ENCODE measurements at places on chromosomes 5 and 9. TPM values are rescaled to one million over a fixed set of nuclear protein-coding genes. Genes with fewer than 3 reads are reported as not detected.

Gene SOHLH1
- total RNA-seq: not detected

Gene CER1
- 0.99 TPM for total RNA-seq

- no peak for DNase-seq
Observed at GRCh38 chr9:104875897-104876296, 52.1 kb downstream of the ABCA1 start.

DNA sequence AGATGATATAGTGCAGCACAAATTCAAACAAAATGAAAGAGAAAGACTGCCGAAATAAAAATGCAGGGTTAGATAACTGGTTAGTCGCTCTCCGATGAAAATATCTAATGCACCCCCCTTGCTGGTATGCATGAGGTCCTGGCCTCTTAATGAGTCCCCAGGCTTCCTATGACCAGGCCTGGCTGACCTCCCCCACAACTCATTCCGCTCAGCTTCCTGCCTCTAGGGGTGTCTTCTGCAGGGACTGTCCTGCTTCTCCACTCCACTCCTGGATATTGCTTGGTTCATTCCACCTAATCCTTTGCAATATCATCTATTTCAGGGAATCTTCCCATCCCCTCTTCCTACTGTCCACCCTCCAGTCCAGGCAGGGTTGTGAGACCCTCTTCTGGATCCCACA, 341.8 kb downstream of the ASTN2 start:
- DNase-seq: no peak

DNA sequence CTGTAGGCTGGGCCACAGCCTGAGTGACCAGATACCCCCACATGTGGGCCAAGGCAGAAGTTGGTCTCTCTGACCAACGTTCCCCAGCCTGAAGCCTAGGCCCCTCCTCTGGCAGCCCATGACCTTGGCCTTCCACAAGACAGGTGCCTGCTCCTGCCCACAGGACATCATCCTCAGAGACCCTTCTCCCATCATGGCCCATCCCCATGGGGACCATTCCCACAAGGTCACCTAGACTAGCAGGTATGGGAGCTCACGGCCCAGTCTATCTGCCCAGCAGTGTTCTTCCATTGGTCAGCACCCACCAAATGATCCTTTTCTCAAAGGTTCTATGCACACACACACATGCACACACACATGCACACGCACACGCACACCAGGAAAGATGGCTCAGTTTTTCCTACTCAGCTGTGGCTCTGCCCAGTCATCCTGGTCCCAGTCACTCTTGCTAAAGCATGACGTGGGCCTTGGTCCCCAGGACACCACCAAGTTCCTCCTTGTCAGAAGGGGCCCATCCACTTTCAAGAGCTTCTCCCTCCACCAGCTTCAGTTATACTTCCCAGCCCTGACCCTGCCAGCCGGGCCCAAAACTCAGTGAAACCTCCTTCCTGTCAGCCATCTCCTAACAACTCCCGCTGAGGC, 65.4 kb downstream of the PAX5 start:
- no peak for DNase-seq

- no peak for DNase-seq
Observed at GRCh38 chr9:110528645-110529044, 50.9 kb downstream of the SVEP1 start.

DNA sequence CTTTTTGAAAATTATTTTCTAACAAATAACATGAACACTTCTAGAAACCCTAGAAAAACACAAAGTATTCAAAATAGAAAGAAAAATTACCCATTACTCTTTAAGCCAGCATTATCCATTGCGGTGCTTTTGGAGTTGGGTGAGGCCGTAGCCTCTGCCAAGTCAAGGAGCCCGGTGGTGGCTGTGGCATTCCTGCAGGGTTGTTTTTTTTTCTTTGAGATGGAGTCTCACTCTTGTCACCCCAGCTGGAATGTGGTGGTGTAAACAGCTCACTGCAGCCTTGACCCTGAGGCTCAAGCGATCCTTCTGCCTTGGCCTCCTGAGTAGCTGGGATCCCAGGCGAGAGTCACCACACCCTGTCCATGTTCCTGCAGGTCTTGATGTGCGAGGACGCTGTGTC, 8.2 kb upstream of the AHRR start:
- no peak for DNase-seq

DNA sequence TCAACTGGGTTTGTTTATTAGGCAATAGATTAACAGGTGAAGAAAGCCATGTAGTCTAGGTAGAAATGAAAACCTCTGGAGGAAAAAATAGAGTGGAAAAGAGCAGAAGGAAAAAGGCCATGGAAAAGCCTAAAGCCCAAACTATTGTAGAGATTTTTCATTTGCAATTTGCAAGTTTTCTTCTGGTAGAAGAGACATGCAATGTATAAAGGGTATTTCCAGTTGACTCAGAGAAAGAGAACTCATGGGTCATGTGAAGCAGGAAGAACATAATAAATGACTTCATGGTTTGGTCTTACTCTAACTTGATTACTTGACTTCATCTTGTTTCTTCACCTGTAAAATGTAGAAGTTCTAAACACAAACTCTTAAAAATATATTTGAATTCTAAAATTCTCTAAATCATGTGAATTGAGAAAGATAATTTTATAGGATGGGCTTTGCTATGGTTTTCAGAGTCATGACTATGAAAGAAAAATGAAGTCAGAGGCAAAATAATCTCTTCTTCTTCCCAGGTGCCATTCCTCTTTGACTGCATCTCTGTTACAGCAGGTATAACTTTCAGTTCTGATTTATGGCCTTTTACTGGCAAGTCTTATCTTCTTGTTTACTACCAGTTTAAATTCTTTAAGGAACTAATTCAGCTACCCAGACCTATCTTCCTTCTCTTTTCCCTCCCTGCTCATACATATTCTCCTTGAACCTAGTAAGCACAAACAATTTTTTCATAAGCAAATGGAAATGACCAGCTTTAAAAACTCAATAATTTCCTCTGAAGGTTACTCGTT, 47.7 kb upstream of the TMC1 start:
- no peak for DNase-seq

- peak; percentile 64 for DNase-seq
Observed at GRCh38 chr5:39224196-39224761, 4.9 kb upstream of the FYB1 start.

- no peak for DNase-seq
Observed at GRCh38 chr9:134525841-134526583, 115.6 kb upstream of the COL5A1 start.

Data from sigmoid colon (tissue), 7 donors.